SJSA1 (cell line): ENCODE measurements at places on chromosomes 3 and 15. TPM values are rescaled to one million over a fixed set of nuclear protein-coding genes. Genes with fewer than 3 reads are reported as not detected.

The KY gene
- total RNA-seq: 0.05 TPM in 1 of 2 replicates, not detected in the other

The FOXL2NB gene
- not detected in 2 replicates for total RNA-seq

The MYLK gene
- total RNA-seq: 147 and 213 TPM in 2 replicates

DNA sequence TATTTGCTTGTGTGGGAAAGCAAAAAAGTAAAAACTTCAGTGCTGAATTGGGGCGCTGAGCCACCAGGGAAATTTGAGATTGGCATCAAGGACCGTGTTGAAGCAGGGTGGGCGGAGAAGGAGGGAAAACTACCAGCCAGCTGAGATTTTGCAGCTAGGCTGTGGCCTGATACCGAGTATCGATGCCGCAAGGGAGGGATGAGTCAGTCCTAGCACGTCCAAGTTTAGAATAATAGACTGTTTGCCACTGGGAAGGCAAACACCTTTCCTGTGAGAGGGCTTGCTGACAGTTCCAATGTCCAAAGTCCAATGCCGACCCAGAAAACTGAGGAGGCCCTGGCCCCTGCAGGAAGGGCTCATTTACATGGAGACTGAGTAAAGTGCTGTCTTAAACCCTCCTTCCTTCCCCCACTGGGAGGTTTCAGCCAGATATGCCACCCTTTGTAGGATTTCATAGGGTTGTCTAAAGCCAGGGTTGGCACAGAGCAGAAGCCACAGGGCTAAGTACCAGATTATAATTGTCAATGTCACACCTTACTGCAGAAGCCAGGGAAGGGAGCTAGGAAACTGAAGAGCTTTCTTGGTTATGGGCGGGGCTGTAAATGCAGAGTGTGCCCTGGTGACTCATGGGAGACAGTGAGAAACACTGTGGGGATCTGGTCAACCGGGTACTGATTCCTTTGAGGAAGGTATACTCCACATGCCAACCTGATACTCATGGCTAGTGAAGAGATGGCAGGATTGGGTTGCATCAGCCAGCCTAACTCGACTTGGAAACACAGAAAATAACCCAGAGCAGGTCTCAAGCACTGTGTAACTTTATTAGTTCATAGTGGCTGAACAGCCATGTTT is 28.4 kb upstream of the PIK3CB start:
- DNase-seq: peak; percentile 44
